Vein endothelial cell (primary cell): ENCODE measurements at places on chromosomes 1 and 21. TPM values are rescaled to one million over a fixed set of nuclear protein-coding genes. Genes with fewer than 3 reads are reported as not detected.

The KIRREL1 gene
- 42.2 and 51.9 TPM in 2 replicates for total RNA-seq

The NBPF14 gene
- 5.2 and 6.2 TPM in 2 replicates for total RNA-seq

The MYOG gene
- total RNA-seq: not detected in 2 replicates

The UBE2U gene
- not detected in 2 replicates for total RNA-seq

The NUDT17 gene
- 2.6 and 3.7 TPM in 2 replicates for total RNA-seq

The UQCRHL gene
- 1.6 and 1.8 TPM in 2 replicates for total RNA-seq

The RBM11 gene
- not detected in 2 replicates for total RNA-seq

The FCRL2 gene
- total RNA-seq: not detected in 2 replicates

The PEAR1 gene
- 46.9 and 49.6 TPM in 2 replicates for total RNA-seq

The BTBD19 gene
- total RNA-seq: 17.3 and 32.7 TPM in 2 replicates

The PTPRC gene
- total RNA-seq: 0.33 TPM in 1 of 2 replicates, not detected in the other

The PLA2G2A gene
- not detected in 2 replicates for total RNA-seq

The TNNT2 gene
- total RNA-seq: not detected in 2 replicates

The DCST1 gene
- not detected in 2 replicates for total RNA-seq

The RXFP4 gene
- not detected in 2 replicates for total RNA-seq

The SIM2 gene
- under 0.01 TPM in 1 of 2 replicates, not detected in the other for total RNA-seq

The ADORA3 gene
- under 0.01 and 0.19 TPM in 2 replicates for total RNA-seq

The PROK1 gene
- not detected in 2 replicates for total RNA-seq

The AJAP1 gene
- not detected in 2 replicates for total RNA-seq

The FTCD gene
- not detected in 2 replicates for total RNA-seq

The C1QC gene
- total RNA-seq: not detected in 2 replicates

The PTPRF gene
- 173 and 288 TPM in 2 replicates for total RNA-seq

The B3GALT5 gene
- 0.10 TPM in 1 of 2 replicates, not detected in the other for total RNA-seq

The HSD3B2 gene
- total RNA-seq: not detected in 2 replicates

The LAPTM5 gene
- 46.6 and 47.0 TPM in 2 replicates for total RNA-seq

The CHIA gene
- not detected in 2 replicates for total RNA-seq
